ENCODE measurements at places on chromosomes 16 and 17.

DNA sequence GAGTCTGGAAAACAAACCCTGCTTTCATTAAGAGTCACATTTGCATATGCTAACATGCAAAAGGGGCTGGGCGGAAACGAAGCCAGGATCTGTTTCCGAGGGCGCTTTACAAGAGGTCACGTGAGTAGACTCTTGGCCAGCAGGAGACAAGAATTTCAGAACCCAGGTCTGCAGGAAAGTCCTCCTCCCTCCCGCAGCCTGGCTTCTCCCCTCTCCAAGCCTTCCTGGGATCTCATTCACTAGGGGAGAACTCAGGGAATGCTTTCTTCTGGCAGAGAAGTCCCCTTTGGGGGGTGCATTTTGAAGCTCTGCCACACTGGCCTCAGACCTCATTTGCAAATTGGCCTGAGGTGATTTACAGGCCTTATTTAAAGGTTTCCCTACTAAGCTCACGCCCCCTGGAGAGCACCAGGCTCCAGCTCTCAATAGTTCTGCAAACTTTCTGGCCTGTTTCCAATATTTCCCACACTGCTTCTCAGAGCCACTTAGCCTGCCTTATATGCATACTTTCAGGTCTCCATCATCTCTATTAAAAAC is 57.2 kb upstream of the CACNG5 start:
- no peak for DNase-seq

DNA sequence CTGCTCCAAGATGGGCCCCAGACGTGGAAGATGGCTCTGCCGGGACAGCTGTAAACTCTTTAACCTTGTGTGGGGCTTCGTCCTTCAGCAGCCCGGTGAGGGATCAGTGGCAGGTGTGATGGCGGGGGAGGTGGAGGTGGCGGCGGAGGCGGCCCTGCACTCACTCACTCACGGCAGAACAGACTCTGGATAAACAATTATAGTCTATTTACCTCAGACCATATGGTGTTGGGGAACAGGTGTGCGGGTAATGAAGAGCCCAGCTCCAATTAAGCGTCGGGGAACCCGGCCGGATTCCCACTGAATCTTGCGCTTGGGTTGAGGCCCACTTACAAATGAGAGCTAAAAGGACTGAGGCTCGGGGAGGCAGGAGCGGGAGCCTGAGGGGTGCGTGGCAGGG is 104.3 kb upstream of the SDK2 start:
- DNase-seq: no peak

DNA sequence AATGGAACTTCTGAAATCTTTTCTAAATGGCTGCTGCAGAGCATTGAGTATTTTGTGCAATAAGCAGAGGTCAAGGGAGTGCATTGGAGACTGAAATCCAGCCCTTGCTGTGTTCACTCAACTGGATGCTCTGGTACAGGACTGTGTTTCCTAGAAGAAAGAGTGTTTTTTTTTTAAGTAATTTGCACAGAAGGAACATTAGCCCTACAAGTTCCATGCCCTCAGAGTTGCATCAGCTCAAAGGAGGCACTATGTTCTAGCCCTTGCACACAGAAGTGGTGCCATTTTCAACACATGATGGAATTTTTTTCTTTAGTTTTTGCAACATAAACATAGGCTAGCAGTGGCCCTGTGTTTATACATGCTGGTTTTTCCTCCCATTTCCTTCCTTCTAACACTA is 144.1 kb upstream of the HLF start:
- DNase-seq: no peak

DNA sequence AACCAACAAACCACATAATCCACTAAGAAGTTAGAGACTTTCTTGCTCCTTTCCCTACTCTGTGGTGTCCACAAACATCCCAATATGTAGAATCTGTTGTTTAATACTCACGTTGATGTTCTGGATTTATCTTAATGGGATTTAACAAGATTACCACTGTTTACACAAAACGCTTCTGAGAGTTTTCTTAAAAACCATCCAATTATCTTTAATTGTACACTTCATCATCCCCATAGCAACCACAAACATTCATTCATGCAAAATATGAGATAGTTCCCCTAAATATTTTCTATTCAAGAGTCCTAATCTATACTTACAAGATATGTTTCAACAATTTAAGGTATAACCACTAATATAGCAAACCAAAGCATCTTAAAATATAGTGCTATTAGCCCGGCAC is 76.5 kb upstream of the CLEC18B start:
- no peak for DNase-seq

DNA sequence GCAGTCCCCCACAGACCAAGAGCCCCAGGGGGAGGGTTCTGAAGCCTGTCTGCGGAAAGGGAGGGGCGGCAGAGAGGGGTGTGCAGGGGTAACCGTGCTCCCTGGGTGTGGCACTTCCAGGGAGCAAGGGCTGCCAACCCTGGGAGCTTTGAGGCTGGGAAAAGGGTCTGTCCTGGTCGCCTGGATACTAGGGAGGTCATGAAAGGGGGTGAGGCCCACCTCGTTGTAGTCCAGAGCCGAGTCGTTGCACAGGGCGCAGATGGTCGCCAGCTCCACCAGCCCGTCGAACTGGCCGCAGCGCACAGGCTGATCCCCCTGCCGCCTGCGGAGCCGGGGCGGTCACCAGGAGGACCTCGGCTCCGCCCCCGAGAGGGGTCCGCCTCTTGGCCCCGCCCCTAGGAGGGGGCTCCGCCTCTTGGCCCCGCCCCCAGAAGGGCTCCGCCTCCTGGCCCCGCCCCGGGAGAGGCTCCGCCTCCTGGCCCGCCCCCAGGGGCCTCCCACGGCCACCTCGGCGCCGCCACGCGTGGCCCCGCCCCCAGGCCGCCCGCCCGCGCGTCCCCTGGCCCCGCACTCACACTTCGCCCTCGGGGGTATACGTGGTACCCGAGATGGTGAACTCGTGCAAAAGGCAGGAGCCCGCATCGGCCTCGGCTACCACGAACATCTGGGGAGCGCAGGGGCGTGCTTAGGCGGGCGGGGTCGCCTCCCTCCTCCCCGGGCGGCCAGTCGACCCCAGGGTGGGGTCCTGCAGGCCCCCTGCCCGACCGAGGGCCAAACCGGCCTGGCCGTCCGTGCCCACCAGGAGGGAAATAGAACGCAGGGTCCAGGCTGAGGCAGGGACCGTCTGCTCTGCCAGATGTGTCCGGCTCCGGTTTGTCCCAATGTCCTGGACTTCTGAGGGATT is 19.5 kb downstream of the ATP2A3 start:
- peak; percentile 46 for DNase-seq

GRCh38 chr17:74631468-74632450 is 8.2 kb upstream of the CD300E start:
- DNase-seq: peak; percentile 33

- DNase-seq: peak; percentile 73
Observed at GRCh38 chr17:29145289-29146073, 34.7 kb downstream of the MYO18A start.

DNA sequence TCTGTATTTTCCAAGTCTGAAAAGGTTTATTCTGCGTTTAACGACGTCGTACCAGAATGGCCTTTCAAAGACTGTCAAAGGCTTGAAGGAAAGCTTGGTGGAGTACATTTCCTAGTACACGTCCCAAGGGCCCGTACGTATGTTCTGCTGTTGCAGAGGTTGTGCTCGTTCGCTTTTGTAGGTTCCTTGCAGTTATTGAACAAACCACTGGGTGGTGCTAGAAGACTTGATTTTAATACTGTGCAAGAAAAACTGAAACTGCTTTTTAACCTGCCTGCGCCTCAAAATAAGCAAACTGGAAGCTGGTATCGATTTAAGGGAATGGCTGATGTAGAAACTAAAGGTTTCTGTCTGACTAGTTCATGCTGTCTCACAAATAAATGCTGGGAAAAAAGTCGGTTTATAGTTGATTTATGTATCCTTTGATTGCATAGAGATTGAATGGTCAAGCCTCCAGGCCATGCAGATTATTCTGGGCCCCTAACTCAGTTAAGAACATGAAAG is 54.6 kb downstream of the USP10 start:
- peak; percentile 72 for DNase-seq

- no peak for DNase-seq
Observed at GRCh38 chr16:9177861-9178260, 86.4 kb downstream of the HAPSTR1 start.

DNA sequence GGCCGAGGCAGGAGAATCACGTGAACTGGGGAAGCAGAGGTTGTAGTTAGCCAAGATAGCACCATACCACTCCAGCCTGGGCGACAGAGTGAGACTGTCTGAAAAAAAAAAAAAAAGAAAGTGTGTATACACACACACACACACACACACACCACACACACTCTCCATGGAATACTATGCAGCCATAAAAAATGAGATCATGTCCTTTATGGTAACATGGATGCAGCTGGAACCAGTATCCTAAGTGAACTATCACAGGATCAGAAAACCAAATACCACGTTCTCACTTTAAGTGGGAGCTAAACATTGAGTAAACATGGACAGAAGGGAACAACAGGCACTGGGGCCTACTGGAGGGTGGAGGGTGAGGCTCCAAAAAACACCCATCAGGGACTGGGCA is 16.7 kb downstream of the NDUFAB1 start:
- no peak for DNase-seq

DNA sequence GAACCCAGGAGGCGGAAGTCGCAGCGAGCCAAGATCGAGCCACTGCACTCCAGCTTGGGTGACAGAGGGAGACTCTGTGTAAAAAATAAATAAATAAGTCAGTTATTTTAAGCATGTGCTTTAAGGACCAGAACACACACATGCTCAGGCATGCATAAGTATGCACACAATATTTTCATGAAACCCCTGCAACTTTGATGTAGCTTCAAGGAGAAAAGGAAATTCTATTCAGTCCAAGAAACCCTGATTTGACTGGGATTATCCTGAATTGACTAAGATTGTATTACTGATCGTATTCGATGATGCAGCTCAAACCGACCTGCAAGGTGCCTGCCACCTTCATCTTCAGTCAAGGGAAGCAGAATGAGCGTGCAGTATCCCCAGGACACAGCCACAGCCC is 841 bp downstream of the TEKT5 start:
- DNase-seq: no peak

DNA sequence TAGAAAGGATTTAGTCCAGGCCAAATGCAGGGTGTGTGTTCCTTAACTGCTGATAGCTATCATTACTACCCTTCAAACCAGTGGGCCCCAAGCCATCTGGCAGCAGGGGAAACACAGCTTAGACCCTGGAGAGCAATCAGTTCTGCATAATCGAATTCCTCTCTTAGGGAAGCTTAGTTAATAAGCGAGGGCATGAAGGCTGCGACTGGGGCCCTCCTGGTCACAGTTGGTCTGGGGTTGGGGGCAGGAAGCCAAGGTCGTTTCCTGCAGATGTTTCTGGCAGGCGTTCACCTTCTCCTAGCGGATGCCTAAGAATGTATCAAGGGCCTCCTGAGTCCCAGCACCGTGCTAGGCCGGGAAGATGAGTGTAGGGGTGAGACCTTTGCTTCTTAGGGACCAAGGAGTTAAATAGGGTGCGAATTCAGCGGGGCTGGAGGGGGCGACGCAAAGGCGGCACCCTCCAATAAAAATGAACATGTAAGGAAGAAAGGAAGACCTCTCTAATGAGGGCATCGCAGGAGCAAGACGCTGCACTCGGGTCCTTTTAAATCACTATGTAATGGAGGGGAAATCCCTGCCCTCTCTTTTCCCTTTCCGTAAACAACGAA is 16.5 kb upstream of the EEF2K start:
- no peak for DNase-seq

DNA sequence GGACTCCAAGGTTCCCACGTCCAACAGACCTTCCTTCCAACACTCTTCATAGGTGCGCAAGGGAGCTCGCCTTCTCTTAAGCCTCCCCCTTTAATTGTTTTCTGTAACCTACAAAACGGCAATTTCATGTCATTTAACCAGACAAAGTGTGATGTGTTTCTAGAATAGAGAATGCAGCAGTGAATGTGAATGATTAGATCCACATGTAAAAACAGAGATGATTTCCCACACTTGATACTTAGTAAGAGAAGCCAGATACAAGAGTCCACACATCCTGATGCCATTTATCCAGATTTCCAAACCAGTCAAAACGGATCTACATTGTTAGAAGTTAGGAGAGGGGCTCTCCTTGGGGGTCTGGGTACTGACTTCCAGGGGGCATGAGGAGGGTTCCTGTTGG is 89.3 kb downstream of the IRF8 start:
- DNase-seq: no peak

DNA sequence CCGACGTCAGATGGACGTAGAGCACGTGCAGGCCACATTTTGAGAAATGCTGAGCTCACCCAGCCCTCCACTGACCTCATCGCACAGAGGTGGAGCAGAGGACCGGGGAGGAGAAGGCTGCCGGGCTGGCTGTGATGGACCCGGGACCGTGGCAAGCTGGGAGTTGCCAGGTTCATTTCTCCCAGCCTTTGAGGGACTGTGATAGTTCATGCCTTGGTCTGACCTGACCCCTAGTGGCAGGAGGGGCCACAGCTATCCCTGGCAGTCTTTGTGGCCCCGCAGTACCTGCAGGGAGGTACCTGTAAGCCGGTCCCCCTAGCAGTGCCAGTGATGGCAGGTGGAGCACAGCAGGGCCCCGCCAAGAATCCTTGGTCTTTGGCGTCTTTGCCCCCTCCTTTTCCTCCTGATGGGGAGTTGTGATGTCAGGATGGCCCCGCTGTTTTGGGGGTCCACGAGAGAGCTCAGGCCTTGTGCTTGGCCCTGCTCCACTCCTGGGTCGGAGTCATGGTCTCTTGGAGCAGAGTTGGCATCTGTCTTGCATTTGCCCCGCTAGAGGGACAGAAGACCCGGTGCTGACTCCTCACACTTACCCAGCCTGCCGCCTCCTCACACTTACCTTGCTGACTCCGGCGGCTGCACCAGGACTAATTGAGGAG is 50.4 kb downstream of the OR1D5 start:
- peak; percentile 27 for DNase-seq

DNA sequence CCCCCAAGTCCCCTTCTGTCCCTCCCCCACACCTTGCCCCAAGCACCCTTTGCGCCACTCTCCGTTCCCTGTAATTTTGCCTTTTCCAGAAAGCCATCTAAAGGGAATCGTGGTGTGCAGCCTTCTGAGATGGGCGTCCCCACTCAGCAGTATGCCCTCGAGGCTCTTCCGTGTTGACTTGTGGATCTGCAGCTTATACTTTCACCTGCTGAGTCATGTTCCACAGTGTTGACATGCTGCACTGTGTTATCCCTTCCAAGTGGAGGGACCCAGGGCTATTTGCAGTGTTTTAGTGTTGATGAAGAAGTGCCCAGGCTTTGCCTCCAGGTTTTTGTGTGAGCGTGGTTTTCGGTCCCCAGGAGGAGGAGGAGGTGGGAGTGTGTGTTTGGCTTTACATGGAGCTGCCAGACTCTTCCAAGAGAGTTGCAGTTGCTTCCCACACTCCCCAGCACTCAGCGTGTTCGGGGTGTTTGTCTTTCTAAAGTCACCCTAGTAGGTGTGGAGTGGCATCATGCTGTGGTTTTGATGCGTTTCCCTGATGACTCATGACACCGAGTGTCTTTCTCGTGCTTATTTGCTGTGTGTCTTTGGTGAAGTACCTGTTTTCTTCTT is 32.1 kb upstream of the JPT2 start:
- no peak for DNase-seq
